ENCODE measurements at places on chromosomes 7 and 10. TPM values are rescaled to one million over a fixed set of nuclear protein-coding genes. Genes with fewer than 3 reads are reported as not detected.

The AGR3 gene
- not detected for total RNA-seq

The TAS2R60 gene
- total RNA-seq: not detected

The GAD2 gene
- total RNA-seq: not detected

The MYH16 gene
- not detected for total RNA-seq

The TMEM213 gene
- 20.8 TPM for total RNA-seq

- no peaks in the 10 kb centered on the region for H3K36me3 ChIP-seq
- peaks cover 3% of the 10 kb centered on the region for H3K4me1 ChIP-seq
- no peak overlapping the region for H3K27ac ChIP-seq
- H3K4me3 ChIP-seq: no peak overlapping the region
- DNase-seq: peak; percentile 74
- no peaks in the 10 kb centered on the region for H3K27me3 ChIP-seq
These were observed 200.5 kb downstream of the MAD1L1 start for GRCh38 chr7:2032030-2032875.

- DNase-seq: no peak
- no peaks in the 10 kb centered on the region for H3K36me3 ChIP-seq
- H3K4me1 ChIP-seq: no peaks in the 10 kb centered on the region
- H3K27me3 ChIP-seq: no peaks in the 10 kb centered on the region
- H3K27ac ChIP-seq: no peak overlapping the region
- H3K4me3 ChIP-seq: no peak overlapping the region
These were observed 32.2 kb upstream of the MACC1 start for GRCh38 chr7:20249376-20249775.

DNA sequence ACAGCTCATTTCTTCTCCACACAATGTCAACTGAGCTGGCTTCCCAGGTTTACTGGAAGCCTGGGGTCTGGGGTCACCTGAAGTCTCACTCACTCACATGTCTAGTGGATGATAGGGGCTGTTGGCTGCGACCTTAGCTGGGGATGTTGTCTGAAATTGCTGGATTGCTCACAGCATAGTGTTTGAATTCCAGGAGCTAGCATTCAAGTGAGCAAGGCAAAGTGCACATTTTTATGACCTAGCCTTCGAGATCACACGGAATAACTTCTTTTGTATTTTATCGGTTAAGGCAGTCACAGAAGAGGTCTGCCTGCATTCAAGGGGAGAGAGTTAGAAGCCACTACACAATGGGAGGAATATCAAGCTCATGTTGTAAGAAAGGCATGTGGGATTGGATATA, 3.6 kb downstream of the TEX47 start:
- no peaks in the 10 kb centered on the region for H3K36me3 ChIP-seq
- H3K27me3 ChIP-seq: no peaks in the 10 kb centered on the region
- no peaks in the 10 kb centered on the region for H3K4me1 ChIP-seq
- no peak overlapping the region for H3K4me3 ChIP-seq
- H3K27ac ChIP-seq: no peak overlapping the region

DNA sequence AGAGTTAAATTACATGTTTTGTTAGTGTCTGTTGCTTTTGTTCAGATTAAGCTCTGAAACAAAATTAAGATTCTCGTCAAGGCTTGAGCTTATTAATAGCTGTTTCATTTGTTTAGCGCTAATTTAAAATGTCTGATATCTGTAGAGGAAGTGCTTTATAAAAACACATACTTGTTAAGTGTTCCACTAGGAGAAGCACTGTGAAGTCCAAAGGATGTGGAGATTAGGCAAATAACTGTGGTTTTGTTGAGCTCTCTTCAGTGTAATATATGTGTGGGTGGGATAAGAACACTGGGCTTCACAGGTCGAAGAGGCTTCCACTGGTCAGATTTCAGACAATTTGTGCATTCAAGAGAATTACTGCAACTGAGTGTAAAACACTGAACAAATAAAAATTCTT, 242.0 kb downstream of the AUTS2 start:
- no peaks in the 10 kb centered on the region for H3K36me3 ChIP-seq
- H3K27me3 ChIP-seq: no peaks in the 10 kb centered on the region
- no peaks in the 10 kb centered on the region for H3K4me1 ChIP-seq
- H3K27ac ChIP-seq: no peak overlapping the region
- DNase-seq: no peak
- no peak overlapping the region for H3K4me3 ChIP-seq

- H3K4me1 ChIP-seq: peaks cover 6% of the 10 kb centered on the region
- peaks cover 6% of the 10 kb centered on the region for H3K36me3 ChIP-seq
- no peak overlapping the region for H3K27ac ChIP-seq
- no peak for DNase-seq
- no peaks in the 10 kb centered on the region for H3K27me3 ChIP-seq
These were observed 26.6 kb downstream of the FAM3C start for GRCh38 chr7:121369462-121369861.

- peaks cover 6% of the 10 kb centered on the region for H3K27me3 ChIP-seq
- DNase-seq: no peak
- peaks cover 5% of the 10 kb centered on the region for H3K4me1 ChIP-seq
- H3K27ac ChIP-seq: no peak overlapping the region
These were observed 44.9 kb downstream of the PNLIPRP2 start for GRCh38 chr10:116665541-116666125.

GRCh38 chr7:76187272-76187671, 14.4 kb upstream of the SRRM3 start:
- H3K4me3 ChIP-seq: no peak overlapping the region
- no peaks in the 10 kb centered on the region for H3K4me1 ChIP-seq
- DNase-seq: no peak
- H3K27me3 ChIP-seq: no peaks in the 10 kb centered on the region
- no peak overlapping the region for H3K27ac ChIP-seq

DNA sequence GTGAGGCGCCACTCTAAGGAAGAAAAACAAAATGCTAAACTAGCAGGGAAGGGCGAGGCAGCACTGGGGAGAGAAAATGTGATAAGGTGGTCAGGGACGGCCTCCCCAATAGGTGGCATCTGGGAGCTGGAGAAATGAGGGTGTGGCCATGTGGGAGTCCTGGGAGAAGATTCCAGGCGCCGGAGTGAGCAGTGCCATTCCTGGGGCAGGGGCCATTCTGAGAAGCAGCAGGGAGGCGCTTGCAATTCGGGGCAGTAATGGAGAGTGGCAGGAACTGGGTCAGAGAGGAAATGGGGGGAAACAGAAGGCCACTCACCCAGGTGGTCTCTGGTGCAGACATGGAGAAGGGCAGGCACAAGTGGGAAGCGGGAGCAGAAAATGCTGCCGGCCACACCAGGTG, 61.8 kb upstream of the LRRC18 start:
- H3K36me3 ChIP-seq: no peaks in the 10 kb centered on the region
- H3K27me3 ChIP-seq: no peaks in the 10 kb centered on the region
- H3K27ac ChIP-seq: no peak overlapping the region
- no peaks in the 10 kb centered on the region for H3K4me1 ChIP-seq
- DNase-seq: no peak

DNA sequence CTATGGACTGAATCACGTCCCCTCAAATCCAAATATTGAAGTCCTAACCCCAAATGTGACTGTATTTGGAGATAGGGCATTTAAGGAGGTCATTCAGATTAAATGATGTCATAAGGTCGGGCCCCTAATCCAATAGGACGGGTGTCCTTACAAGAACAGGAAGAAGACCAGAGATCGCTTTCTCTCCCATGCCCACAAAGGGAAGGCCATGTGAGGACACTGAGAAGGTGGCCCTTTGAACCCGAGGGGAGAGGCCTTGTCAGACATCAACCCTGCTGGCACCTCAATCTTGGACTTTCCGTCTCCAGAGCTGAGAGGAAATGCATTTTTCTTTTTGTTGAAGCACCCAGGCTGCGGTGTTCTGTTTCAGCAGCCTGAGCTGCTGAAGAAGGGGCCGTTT, 72.3 kb upstream of the KLF6 start:
- H3K4me1 ChIP-seq: peaks cover 17% of the 10 kb centered on the region
- no peak for DNase-seq
- H3K27me3 ChIP-seq: no peaks in the 10 kb centered on the region

- peak overlapping the region; percentile 47 for H3K4me3 ChIP-seq
- H3K36me3 ChIP-seq: no peaks in the 10 kb centered on the region
- H3K27ac ChIP-seq: no peak overlapping the region
- peaks cover 22% of the 10 kb centered on the region for H3K4me1 ChIP-seq
- DNase-seq: peak; percentile 59
These were observed 634 bp downstream of the HECW1 start for GRCh38 chr7:43112941-43113621.

DNA sequence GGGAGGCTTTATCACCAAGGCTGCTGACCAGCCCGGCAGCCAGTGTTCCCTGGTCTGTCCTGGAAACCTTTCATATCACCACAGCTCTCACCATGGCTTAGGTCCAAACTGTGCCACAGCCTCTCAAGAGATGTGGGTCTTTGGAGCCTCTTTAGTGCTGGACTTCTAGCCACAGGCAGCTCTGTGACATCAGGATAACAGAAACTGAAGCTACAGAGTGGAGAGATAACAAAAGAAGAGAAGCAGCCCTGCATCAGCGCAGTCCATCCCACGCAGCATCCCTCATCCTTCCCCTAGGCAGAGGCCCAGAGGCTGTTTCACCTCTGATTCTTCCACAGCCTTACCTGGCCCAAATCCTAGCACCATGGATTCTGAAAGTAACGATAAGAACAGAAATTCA, 187.9 kb upstream of the KMT2E start:
- H3K27me3 ChIP-seq: no peaks in the 10 kb centered on the region
- no peak for DNase-seq
- H3K27ac ChIP-seq: no peak overlapping the region
- no peak overlapping the region for H3K4me3 ChIP-seq
- no peaks in the 10 kb centered on the region for H3K36me3 ChIP-seq

DNA sequence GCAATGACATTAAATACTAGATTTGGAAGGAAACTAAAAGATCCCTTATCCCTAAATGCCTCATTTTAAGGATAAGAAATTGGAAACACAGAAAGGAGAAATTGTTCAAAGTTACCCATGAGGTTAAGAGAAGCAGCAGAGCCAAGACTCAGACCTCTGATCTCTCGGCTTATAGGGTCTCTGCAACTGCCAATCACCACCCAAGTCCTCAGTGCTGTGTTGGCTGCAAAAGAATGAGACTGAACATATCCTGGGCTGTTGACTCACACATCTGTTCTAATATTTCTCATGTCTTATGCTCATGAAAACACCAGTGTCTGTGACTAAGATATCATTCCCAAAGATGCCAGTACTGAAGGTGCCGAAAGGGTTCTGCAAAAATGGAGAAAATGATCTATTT, 153.3 kb downstream of the XPNPEP1 start:
- no peaks in the 10 kb centered on the region for H3K36me3 ChIP-seq
- peaks cover 13% of the 10 kb centered on the region for H3K4me1 ChIP-seq
- H3K4me3 ChIP-seq: no peak overlapping the region

GRCh38 chr7:50369143-50370026, 64.9 kb downstream of the IKZF1 start:
- no peaks in the 10 kb centered on the region for H3K27me3 ChIP-seq
- H3K4me1 ChIP-seq: no peaks in the 10 kb centered on the region
- DNase-seq: no peak
- H3K4me3 ChIP-seq: no peak overlapping the region

GRCh38 chr10:100969187-100970075, at the start of gene SEMA4G:
Gene SEMA4G (plus strand): TSS chr10:100969504. CDS start chr10:100972913, 3,409 bp downstream.
- no peak for DNase-seq
- peaks cover 16% of the 10 kb centered on the region for H3K36me3 ChIP-seq
- H3K27ac ChIP-seq: no peak within 1 kb of the TSS

GRCh38 chr7:134902058-134902457, 84.2 kb upstream of the AGBL3 start:
- no peak overlapping the region for H3K4me3 ChIP-seq
- no peak overlapping the region for H3K27ac ChIP-seq
- no peaks in the 10 kb centered on the region for H3K27me3 ChIP-seq

- peak within 1 kb of the TSS; percentile 98 for H3K27ac ChIP-seq
- H3K27me3 ChIP-seq: no peaks in the 10 kb centered on the region
- peaks cover 35% of the 10 kb centered on the region for H3K4me1 ChIP-seq
- no peaks in the 10 kb centered on the region for H3K36me3 ChIP-seq
- DNase-seq: peak; percentile 97
- H3K4me3 ChIP-seq: peak within 1 kb of the TSS; percentile 99
These were observed at the start of gene WBP1L for GRCh38 chr10:102743588-102744373. Gene WBP1L (plus strand): TSS chr10:102743948. CDS start chr10:102744054, 106 bp downstream.

DNA sequence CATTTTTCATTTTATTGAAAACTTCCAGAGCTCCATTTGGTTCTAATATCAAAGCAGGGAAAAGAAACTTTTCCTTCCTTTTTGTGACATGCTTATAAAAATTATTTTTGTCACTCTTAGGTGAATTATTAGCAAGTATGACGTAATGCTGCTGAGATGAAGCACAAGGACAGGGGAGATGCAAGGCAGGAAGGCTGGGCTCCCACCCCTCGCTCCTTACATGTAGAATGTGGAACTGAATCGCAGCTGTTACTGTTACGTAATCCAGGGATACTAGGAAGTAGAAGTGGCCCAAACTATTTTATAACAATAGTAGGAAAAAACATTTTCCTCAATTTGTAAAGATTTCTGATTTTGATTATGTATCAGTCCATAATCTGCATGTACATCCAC, 17.1 kb upstream of the GTPBP4 start:
- H3K27ac ChIP-seq: peak overlapping the region; percentile 18
- H3K4me3 ChIP-seq: no peak overlapping the region
- H3K27me3 ChIP-seq: no peaks in the 10 kb centered on the region
- H3K4me1 ChIP-seq: peaks cover 5% of the 10 kb centered on the region
- no peaks in the 10 kb centered on the region for H3K36me3 ChIP-seq
